Skeletal muscle cell (primary cell): ENCODE measurements at places on chromosomes 12 and 14.

GRCh38 chr14:94345344-94346064 is 22.4 kb upstream of the SERPINA6 start:
- DNase-seq: peak; percentile 83

DNA sequence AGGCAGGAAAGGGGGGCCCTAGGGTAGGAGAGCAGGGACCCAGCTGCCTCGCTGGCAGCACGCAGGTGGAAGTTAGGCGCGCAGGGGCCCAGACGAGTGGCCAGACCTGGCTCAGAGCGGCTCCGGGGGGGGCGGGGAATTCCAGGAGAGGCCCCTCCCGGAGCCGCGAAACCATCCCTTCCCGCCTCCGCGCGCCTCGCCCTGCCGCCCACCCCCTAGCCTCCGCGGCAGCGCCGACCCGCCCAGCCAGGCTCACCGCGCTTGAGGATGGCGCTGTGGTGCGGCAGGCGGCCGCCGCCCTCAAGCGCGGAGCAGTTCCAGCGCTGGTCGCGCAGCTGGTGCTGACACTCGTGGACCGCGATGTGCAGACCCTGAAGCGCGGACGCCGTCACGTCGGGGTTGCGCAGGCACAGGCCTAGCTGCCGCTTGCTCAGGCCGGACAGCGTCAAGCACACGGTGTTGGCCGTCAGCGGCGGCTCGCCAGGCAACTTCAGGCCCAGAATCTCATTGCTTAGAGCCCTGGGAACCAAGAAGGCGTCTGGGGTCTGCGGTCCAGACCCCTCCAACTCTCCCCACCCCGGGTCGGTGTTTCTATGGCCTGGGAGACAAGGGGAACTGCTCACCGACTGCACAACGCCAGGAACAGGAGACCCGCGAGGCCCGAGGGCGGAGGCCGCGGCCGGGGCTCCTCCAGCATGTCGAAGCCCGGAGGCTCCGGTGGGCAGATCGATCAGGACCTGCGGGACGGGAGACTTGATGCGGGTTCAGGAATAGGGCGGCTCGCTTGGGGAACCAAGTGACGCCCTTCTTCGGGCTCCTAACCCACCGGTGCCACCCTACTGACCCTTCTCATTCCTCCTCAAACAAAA is 1.5 kb downstream of the WNT10B start:
- DNase-seq: no peak

- DNase-seq: no peak
Measured at GRCh38 chr12:61137677-61138414, 1122.4 kb upstream of the USP15 start.

DNA sequence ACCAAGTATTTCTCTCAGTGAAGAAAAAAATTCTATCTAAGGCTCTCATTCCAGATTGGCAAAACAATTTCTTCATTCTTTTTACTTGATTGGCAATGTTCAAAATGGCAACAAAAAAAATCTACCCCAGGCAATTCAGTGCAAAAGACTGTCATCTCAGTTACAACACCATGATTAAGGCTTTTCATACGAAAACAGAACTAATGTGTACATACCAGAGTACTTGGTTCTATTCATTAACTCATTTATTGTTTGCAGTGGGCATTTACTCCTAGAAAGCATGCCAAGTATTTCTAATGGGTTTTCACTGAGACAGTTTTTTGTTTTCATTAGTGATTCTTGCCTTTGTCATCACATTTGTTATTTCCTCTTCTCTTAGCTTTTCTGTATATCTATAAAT is 33.0 kb downstream of the DBX2 start:
- no peak for DNase-seq

DNA sequence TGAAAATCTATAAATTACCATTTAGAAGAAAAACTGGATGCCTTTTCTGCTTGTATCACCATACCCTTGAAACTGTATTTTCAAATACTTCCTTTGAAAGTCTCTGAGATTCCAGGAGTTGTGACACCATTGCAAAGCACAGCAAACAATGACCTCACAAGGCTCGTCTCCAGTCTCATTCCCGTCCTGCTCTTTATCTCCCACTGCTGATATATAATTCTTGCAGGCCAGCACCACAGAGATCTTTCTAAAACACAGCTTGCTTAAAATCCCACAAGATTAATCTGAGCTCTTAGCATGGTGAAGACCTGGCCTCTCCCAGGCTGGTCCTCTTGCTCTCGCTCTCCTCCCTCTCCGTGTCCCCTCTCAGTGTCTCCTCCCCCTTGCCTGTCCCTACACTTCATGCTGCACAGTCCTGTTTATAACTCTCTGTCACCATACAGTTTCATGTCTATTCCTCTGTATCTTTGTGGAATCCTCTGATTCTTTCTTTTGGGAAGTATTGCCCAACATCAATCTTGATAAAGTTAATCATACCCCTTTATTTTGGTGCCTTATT is 51.8 kb downstream of the ZFYVE21 start:
- no peak for DNase-seq

DNA sequence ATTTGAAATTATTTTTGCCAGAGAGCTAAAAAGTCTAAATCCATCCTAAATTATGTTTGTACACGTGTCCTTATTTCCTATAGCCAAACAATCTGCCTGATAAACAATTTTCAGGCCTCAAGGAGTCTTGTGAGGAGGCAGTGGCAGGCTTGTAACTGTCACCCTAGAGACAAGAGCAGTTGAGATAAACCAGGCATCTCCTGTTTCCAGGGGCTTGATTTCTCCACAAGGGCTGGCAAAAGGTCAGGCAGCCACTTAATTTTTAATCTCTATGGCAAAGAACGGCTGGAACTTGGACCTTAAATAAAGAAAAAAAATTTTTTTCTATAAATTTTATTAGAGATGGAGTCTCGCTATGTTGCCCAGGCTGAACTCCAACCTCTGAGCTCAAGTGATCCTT is 15.5 kb downstream of the PKP2 start:
- DNase-seq: no peak

GRCh38 chr14:80605536-80605935 is 336.0 kb downstream of the CEP128 start:
- DNase-seq: no peak

DNA sequence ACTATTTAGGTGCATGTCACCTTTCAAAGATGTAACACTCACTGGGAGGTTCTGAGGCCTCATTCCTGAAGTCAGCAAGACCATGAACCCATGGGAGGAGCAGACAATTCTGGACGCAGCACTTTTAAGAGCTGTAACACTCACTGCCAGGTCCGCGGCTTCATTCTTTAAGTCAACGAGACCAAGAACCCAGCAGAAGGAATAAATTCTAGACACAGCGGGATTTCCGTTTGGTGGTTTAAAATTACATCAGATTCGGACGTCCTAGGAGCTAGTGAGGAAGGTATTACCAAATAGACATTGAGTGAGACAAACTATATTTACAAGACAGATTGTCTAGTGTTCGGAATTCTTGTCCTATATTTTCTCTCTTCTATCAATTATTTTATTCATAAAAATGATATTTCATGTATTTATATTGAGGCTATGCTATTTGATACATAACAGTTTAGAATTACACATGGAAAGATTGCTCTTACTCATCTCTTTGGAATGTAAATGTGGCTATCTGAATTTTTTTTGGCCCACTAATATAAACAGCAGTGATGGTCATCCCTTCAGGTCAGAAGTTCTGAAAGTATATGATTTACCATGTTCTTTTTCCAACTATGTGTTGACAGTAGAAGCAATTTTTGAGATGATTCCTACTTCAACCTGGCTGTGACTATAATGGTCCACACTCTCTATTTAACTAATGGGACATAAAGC is 1973.0 kb upstream of the FLRT2 start:
- no peak for DNase-seq

- DNase-seq: no peak
Measured at GRCh38 chr14:82549306-82549990, 1015.8 kb upstream of the SEL1L start.

DNA sequence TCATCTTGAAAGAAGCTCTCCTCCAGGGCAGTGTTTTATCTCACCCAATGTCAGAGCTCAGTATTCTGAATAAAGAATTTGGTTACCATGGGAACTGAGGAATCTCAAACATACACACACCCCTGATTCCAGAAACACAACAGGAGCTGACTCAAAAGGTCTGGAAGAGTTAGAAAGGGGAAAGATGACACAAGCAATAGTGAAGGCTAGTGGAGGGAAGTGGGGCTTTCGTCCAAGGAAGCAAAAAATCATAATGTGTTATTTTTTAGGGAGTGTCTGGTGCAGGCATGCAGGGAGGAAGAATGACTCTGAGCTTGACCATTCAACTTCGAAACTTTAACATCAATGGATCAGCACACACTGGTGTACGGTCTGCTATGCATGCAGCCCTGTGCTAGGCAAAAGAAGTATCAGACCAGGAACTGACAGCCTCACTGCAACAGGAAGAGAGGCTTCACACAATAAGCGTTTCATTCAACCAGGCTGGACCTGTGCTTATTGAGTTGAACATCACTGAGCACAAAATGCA is 20.3 kb downstream of the HEBP1 start:
- peak; percentile 82 for DNase-seq

DNA sequence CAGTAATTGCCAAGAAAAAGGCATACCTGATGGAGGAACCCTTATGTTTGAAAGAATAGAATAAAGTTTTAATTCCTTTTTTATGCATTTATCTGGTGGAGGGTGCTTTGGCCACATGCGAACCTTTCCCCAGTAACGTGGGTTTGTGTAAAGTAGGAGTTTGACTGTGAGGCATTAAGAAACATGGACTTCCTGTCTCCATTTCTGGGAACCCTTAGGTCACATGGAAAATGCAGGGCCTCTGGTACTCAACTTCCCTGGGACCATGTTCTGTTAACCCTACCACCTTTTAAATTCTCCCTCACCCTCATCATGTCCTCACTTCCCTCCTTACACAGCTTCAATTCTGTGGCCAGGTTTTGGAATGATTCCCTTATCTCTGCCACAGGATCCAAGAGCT is 80.3 kb downstream of the PPM1A start:
- DNase-seq: no peak
